ENCODE measurements at places on chromosomes 1 and 21. TPM values are rescaled to one million over a fixed set of nuclear protein-coding genes. Genes with fewer than 3 reads are reported as not detected.

GRCh38 chr1:90370686-90371447 is 346.2 kb downstream of the BARHL2 start:
- DNase-seq: peak; percentile 74

DNA sequence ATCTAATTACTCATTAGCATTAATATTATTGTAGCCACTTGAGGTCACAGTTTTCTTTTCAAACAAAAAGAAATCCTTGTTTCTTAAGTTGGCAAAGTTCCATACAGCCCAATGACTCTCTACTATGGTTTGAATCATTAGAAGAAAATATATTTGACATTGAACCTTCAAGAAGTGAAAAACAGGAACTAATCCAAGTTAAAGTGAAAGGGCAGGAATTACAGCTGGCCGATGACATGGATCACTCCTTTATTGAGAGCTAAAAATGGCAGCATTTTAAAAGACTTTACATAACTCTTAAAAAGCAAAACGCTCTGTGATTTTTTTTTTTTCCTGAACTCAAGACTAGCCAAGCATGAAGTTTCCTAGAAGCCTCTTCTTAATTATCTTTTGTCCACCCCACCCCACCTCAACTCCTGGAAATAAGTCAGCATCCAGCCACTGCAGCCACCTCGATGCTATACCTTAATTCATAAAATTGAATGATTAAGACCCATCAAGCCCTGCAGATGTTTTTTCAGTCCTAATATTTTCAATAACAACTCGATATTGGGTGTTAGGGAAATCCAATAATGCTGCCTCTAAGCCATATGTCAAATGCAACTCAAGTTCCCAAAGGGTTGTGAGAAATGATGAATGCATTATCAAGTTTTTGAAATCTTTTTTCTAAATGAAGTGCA is 323.1 kb downstream of the HHIPL2 start:
- peak; percentile 20 for DNase-seq

The TSPAN1 gene
- total RNA-seq: 2.5 TPM

- DNase-seq: peak; percentile 94
Measured at GRCh38 chr1:43853161-43853921, 80.3 kb upstream of the ARTN start.

The CRYAA gene
- not detected for total RNA-seq

DNA sequence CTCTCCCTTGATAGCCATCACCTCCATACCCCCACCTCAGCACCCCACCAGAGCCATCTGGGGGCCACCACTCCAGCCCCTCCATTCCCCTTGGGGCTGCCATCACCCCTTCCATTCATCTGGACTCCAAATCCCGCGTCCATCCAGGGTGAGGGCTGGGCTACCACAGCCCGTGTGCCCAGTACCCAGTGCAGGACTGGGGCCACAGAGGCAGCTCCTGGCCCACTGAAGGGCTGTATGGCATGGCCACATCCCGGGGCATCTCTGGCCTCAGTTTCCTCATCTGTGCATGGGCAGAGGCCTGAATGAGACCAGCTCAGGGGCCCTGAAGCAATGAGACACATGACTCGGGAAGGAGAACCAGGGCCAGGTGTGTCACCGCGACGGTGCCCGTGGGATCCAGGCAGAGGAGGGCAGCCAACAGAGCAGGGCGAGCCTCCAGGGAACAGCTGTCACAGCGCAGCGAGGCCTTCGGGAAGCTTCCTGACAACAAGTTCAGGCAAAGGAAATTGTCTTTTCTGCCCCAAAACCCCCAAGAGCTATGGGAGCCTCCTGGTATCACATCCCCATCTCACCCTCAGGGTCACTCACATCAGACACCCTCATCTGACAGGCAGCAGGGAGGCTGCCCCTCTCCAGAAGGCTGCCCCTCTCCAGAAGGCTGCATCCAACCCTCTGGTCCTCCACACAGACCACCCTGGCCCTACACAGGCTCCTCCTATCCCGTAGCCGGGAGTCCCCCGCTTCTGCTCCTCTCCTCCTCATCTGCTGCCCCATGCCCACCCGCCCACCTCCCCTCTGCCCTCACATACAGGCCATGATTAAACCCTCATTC is 76.3 kb downstream of the MEGF6 start:
- no peak for DNase-seq

The F5 gene
- total RNA-seq: not detected

The STMN1 gene
- total RNA-seq: 179 TPM

GRCh38 chr1:229470406-229471043 is 36.6 kb upstream of the ACTA1 start:
- no peak for DNase-seq

- peak; percentile 74 for DNase-seq
Measured at GRCh38 chr1:23169727-23170335, 1.2 kb upstream of the LUZP1 start.

- DNase-seq: no peak
Measured at GRCh38 chr1:31426249-31426922, 13.4 kb downstream of the SERINC2 start.

DNA sequence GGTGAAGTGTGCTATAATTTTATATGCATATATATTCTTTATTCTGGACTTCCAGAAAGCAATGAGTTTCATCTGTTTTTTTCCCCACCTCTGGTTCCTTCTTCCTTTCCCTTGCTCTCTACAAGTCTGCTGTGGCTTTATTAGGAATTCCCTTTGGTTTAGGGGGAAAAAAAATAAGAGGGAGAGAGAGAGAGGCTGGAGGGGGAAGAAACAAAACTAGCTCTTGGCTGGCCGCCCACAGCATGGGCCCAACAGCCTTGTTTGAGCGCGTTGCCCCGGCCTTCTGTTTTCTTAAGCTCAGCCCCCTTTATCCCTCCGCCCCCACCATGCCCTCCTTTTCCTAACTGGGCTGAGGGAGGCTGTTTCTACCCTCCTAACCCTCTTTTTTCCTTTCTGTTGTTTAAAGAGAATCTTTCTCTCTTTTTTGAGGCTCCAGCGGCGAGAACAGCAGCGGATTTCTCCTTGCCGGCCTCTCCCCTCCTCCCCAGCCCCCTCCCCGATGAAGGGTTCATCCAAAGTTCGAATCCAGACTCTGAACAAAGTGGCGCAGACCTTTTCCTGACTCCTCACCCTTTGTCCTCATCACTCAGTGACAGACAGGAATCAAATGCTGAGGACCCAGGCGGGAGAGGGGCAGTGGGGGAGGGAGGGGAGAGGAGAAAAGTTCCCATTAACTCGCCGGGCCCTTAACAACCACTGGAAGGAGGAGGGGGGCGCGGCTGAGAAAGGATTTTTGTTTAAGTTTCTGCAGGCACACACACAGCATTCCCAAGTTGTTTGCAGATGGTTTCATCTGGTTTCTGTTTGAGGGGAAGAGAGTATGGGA is 29.7 kb downstream of the PBX1 start:
- DNase-seq: no peak

DNA sequence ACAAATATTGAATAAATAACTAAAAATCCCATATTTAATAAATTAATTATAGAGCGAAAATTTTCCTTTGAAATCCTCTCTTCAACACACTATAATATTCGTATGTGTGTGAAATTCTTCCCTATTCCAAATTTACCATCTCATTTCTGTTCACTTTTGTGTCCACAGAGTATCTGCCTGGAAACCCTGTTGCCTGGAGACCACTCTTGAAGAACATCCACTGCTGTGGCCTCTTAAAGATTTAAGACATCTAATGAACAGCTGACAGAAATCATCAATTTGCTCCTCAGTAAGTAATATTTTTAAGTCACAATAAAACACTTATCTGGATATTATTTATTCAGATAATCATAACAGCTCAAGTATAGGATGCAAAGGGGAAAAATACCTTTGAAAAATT is 69.7 kb downstream of the CYYR1 start:
- DNase-seq: no peak

- DNase-seq: no peak
Measured at GRCh38 chr1:89823679-89824292, 3.0 kb downstream of the LRRC8D start.

All from myocyte (in vitro differentiated cells).